ENCODE measurements at places on chromosomes 12 and 14.
A peak's percentile ranks its signal among the peaks of the same experiment; 100 is the strongest.

DNA sequence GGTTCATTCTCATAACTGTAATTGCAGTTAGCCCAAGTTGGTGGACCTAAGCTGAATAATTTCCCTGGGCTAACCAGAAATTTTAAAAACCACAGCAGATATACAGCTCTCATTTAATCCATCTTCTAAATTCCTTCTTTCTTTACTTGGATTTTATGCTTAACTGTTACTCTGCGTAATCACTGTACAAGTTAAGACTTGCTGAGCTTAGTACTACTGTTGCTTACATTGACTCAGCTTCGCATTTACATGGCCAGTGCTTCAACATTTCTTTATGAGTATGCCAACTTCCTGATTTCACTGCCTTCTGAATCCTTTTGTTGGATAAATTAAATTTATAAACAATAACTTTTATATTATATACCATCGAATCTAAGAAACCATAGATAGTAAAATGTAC lies 147.4 kb downstream of the SLC38A4 start:
- no peak for DNase-seq

GRCh38 chr12:32586390-32586789 lies 92.7 kb upstream of the DNM1L start:
- no peak for DNase-seq

DNA sequence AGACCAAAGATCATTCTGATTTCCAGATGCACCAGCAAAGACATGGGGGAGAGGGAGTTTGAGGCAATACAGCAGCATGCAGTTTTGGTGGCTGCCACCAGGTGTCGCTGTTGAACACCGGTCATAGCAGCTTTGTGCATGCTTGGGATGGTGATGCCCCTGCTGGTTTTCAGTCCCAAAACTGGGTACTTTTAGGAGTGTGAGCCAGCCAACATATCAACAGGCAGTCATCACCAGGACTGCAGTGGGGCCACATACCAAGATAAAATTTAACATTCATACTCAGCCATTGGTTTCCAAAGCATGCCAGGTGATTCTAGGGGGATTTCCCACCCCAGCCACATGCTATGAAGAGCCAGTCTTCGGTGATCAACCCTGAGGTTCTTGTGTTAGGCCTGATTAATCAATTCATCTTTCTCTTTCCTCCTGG lies 64.2 kb downstream of the PHETA1 start:
- DNase-seq: peak; percentile 42

DNA sequence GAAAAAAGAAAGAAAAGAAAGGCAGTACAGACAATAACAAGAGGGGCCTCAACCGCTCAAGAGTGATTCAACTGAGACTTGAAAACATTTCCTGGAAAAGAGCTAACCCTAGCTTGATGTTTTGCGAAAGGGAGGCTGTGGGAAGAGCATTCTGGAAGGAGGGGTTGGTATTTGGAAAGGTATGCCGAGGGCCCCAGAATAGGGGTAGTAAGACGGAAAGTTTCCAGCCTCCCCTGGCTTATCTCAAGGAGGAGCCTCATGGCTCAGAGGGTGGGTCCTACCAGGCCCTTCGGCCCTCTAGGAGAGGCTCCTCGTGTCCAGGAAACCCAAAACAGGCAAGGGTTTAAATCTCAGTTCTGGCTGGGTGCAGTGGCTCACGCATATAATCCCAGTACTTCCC lies 8.4 kb downstream of the RNU4-2 start:
- DNase-seq: no peak

DNA sequence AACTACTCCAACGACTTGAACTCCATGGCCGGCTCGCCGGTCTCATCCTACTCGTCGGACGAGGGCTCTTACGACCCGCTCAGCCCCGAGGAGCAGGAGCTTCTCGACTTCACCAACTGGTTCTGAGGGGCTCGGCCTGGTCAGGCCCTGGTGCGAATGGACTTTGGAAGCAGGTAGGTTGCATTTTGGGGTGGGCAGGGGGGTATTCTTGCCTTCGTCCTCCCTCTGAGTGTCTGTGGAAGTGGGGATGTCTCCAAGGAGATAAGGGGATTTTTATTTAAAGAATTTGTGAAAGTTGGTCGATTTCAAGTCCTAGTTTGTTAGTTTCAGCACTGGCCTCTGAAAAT lies 1.3 kb downstream of the ASCL1 start:
- no peak for DNase-seq

DNA sequence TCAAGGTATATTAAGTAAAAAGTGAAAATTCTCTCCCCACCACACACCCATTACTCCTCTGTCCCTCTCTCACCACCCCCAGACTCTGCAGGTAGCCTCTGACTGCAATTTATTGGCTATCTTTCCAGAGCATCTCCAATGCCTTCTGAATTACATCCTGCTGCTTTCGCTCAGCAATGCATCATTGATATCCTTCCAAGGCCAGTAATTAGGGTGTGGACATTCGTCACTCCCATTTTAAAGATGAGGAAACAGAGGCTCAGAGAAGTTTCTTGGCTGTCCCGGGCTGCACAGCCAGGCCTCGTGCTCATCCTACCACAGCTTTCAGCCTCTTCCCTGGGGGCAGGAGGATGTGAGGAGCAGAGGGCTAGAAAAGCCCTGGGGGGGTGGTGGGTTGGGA lies 23.6 kb upstream of the PGF start:
- no peak for DNase-seq

DNA sequence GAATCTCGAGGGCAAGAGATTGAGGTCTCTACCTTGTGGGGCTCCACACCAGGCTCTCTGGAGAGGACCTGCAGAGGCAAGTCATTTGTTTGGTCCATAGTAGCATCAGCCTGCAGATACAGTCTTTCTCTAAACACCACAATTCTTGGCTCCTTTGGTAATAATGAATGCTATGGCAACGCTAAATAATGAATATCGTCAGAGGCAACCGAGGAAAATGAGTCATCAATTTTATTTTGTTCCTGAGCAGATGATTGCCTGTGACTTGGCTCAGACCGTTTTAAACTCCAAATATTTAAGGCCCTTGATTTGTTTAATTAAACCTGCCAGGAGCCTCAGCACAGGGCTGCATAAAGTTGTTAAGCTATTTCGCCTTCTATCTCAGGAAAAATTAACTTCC lies 924.1 kb upstream of the TMEM132C start:
- no peak for DNase-seq
